ENCODE measurements at places on chromosomes 7 and 10. TPM values are rescaled to one million over a fixed set of nuclear protein-coding genes. Genes with fewer than 3 reads are reported as not detected.

PYROXD2 gene
- total RNA-seq, result 25.1 TPM

SORBS1 gene
- total RNA-seq, result 1.5 TPM

FGL2 gene
- 7.0 TPM for total RNA-seq

TRPV5 gene
- total RNA-seq, result not detected

SPACDR gene
- 3.7 TPM for total RNA-seq

ELMO1 gene
- total RNA-seq, result 177 TPM

CEP55 gene
- total RNA-seq, result 0.19 TPM

PRSS37 gene
- not detected for total RNA-seq

PTPN20 gene
- 2.4 TPM for total RNA-seq

AGR2 gene
- total RNA-seq, result not detected

TFPI2 gene
- total RNA-seq, result 0.96 TPM

DLX6 gene
- total RNA-seq, result not detected

CTNNA3 gene
- total RNA-seq, result not detected

LIPF gene
- not detected for total RNA-seq

DNA sequence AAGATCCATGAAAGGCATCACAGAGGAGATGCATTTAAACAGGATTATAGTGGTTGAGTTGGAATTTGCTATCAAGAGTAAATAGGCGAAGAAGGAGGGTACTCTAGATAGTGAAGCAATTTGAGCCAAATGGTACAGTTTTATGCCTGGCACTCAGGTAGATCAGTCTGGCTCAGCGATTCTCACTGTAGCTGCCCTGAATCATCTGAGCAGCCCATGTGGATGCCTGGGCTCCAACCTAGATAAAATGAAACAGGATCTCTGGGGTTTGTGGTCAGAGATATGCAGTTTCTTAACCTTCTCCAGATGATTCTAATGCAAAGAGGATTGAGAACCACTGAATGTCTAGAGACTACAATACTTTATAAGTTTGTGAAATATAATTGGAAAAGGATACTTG lies 282.0 kb upstream of the FZD1 start:
- DNase-seq, result no peak

DNA sequence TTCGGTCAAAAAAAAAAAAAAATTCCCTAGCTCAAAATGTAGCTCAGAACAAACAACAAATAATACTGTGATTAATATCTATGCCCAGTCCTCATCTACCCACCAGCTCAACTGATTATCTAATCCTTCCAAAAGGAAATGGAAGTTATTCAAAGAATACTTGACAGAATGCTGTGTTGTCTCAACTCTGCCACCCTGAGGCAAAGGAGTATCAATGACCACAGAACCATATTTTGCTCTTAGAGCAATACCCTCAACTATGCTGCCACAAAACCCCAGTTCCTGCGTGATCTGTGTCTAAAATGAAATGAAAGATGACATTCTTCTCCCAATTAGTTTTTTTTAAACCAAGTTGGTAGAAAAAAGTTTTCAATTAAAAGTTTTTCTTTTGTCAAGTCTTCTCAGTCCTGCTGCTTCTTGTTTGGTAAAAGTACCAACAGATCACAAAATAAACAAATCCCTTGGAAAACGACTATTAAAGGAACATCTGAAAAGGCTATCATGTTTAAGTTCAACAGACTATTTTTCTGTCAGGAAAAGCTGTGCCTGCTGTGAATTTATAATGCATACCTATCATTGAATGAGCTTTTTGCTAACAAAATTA lies 21.6 kb downstream of the RBM28 start:
- DNase-seq, result peak; percentile 14

- no peak for DNase-seq
Observed at GRCh38 chr10:111837985-111838384, 345.6 kb downstream of the GPAM start.

GRCh38 chr10:107618504-107618994 lies 454.0 kb upstream of the SORCS1 start:
- DNase-seq, result no peak

- no peak for DNase-seq
Observed at GRCh38 chr10:45809837-45810236, 37.5 kb downstream of the AGAP4 start.

- DNase-seq, result no peak
Observed at GRCh38 chr10:131882151-131882550, 18.7 kb upstream of the PPP2R2D start.

- no peak for DNase-seq
Observed at GRCh38 chr7:28068811-28069216, 111.8 kb downstream of the JAZF1 start.

DNA sequence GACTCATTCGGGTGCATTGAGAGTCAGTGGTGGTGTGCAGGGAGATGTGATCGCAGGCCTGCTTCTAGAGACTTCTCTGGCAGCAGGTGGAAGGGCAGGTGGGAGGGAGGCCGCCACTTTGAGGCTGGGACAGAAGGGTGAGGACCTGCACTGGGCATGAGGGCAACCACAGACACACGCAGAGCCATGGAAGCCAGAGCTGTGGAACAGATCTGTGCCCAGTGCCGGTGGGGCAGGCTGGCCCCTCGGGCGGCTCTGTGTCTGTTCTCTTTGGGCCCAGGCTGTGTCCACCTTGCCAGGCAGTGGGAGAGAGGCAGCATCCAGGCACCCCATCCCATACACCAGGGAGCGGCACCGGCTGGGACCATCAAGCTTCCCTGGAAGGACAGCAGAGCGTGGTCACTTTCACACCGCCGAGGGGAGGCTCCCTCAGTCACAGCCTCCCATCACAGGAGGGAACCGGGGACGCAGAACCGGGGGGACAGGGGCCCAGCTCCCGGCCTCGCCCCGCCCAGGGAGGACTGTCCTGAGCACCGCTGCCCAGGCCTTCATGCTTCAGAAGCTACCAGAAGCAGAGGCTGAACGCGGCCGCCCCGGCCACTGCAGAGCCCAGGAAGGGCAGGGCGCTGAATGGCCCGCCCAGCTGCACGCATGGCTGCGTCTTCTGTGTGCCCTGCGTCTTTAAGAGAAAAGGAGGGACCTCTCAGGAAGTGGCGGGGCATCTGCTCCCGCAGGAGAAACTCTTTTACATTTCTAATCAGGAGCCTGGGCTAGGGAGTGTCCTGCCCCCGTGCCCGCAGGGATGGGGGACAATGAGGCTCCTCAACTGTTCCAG lies 32.1 kb downstream of the EN2 start:
- no peak for DNase-seq

- no peak for DNase-seq
Observed at GRCh38 chr7:106611911-106612310, 49.0 kb downstream of the CCDC71L start.

GRCh38 chr7:78770422-78771410 lies 682.8 kb downstream of the MAGI2 start:
- DNase-seq, result no peak

GRCh38 chr10:109743146-109743545 lies 180.2 kb downstream of the XPNPEP1 start:
- DNase-seq, result no peak

- no peak for DNase-seq
Observed at GRCh38 chr10:127947211-127947610, 40.3 kb downstream of the PTPRE start.

DNA sequence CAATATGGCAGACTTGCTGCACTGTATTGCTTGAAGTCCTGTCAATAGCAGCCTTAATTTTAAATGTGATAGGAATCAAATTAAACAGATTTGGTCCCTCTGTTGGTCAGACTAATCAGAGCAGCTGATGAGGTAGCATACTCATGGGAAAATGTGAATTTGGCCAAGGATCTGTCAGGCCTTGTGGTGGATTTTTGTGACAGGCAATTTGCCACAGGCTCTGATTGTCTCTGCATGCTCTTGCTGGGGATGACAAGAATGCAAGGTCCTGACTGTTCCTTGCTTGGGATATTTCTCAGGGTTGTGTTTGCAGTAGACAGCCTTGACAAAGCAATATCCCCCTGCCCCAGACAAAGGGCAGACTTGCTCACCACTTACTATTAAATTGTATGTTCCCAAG lies 41.5 kb upstream of the GARS1 start:
- DNase-seq, result no peak

GRCh38 chr7:125845686-125846085 lies 916.1 kb upstream of the POT1 start:
- DNase-seq, result no peak

GRCh38 chr7:45506059-45506458 lies 68.1 kb upstream of the ADCY1 start:
- DNase-seq, result no peak

- no peak for DNase-seq
Observed at GRCh38 chr10:94483970-94484369, 61.6 kb upstream of the HELLS start.

DNA sequence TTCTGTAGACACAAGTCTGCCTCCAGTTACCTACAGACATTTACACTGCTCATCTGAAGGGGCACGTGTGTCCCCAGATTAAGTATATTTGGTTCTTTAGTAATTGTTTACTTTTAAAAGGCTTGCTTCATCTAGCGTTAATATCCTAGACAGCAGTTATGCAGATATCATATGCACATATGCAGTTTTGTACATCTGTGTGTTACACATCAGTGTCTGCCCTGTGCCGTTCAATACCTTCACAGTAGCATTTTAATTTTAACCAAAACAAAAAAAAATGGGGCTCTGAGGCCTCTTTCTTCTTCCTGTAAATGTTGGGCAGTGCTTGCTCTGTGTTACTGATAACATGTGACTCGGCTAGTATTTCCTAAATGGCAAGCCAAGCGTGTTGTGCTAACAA lies 331.4 kb upstream of the MGMT start:
- DNase-seq, result no peak

DNA sequence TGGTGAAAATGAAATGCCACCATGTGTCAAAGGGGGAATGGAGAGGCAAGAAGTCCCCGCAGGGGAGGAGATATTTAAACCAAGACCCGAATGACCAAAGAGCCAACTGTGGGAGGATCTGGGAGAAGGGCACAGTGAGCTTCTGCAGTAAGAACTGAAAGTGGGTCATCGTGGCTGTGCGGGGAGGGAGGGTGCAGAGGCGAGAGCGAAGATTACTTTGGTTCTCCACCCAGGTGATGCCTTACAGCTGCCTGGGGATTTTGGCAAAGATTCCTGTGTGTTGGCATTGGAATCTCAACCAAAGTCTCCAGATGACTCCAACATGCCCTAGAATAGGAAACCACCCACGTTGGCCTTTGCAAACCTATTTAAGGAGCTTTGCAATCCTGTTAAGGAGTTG lies 44.2 kb upstream of the ADAM12 start:
- DNase-seq, result no peak

DNA sequence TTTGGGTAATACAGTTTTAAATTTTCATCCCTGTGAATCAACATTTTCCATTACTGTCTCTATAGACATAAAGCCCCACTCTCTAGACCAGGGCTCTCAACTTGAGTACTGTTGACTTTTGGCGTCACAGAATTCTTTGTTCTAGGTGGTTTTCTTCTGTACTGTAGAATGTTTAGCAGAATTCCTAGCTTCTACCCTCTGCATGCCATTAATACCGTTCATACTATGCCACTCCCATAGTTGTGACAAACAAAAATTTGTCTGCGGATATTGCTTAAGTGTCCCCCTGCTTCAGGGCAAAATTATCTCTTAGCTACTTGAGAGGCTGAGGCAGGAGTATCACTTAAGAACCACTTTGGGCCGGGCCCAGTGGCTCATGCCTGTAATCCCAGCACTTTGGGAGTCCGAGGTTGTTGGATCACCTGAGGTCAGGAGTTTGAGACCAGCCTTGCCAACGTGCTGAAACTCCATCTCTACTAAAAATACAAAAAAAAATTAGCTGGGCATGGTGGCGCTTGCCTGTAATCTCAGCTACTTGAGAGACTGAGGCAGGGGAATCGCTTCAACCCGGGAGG lies 57.3 kb upstream of the NRG3 start:
- no peak for DNase-seq

DNA sequence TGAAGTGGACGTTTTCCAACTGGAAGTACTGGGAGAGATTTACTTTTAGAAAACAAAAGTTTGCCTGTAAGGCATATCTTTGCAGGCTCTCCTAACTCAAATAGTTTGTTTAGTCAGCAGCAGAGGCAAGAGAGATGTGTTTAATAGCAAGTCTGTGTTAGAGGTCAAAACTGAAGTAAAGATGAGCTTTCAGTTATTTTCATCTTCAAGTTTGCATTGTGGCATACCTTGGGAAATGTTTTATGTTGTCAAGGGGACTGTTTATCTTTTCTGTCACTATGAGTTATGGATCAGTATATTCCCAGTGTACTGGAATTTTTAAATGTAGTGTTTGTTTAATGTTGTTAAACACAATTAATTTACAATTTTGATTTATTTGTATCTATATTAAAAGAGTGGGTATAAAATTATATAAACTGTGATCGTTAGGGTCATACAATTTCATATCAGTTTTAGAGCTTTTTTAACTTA lies 169.7 kb upstream of the PPP1R3A start:
- no peak for DNase-seq

GRCh38 chr10:69726850-69727249 lies 74.9 kb upstream of the COL13A1 start:
- DNase-seq, result no peak

- DNase-seq, result no peak
Observed at GRCh38 chr7:26409661-26410547, 118.2 kb downstream of the SNX10 start.

DNA sequence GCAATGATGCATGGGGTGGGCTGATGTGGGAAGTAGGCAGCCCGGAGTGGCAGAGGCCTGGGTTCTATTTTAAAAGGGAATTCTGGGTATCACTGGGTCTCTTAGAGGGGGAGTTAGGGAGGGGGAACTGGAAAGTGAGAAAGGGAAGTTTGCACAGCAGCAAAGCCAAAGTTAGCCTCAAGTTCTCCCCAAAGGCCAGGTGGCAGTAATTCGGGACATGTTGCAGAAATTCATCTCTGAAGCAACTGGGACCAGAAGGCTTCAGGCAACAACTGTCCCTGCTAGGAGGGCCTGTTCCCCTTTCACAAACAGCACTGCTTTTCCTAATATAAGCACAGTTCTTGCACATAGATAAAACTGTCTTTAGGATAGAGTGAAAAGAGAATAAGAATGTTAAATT lies 67.4 kb downstream of the NOD1 start:
- DNase-seq, result peak; percentile 19

DNA sequence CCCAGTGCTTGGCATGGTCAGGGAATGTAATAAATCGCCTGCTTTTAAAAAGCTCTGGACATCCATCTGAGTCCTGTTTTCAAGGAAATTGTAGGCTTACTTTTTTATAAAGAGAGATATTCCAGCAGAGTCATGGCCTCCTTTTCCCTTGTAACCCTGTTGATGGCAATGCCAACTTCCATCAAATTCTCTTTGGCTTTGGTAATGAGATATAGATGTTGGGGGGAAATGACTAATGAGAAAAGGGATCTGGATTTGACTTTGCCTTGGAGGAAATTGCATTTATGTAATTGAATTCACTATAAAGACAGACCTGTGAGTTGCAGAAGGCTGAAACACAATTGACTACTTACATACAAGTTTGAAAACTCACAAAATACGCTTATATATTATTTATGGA lies 347.5 kb downstream of the GPR158 start:
- DNase-seq, result no peak

All from B cell (primary cell).